Lower leg skin (tissue), 4 donors: ENCODE measurements at places on chromosomes 7 and 10. TPM values are rescaled to one million over a fixed set of nuclear protein-coding genes. Genes with fewer than 3 reads are reported as not detected.

GRID1 gene
- 1.4 TPM for total RNA-seq

NPTX2 gene
- 4.5 TPM for total RNA-seq

CARD11 gene
- 0.68 TPM for total RNA-seq

CTAGE4 gene
- 4.8 TPM for total RNA-seq

CRYGN gene
- total RNA-seq, result not detected

GDF2 gene
- not detected for total RNA-seq

BTBD16 gene
- total RNA-seq, result 16.4 TPM

KLF14 gene
- 0.16 TPM for total RNA-seq

PEX1 gene
- 19.4 TPM for total RNA-seq

HMX2 gene
- not detected for total RNA-seq

TBRG4 gene
- total RNA-seq, result 54.1 TPM

AZGP1 gene
- total RNA-seq, result 584 TPM

KEL gene
- 0.08 TPM for total RNA-seq

C10orf53 gene
- not detected for total RNA-seq

PCLO gene
- total RNA-seq, result 4.4 TPM
